Smooth muscle cell of trachea (primary cell): ENCODE measurements at places on chromosomes 6 and 20. TPM values are rescaled to one million over a fixed set of nuclear protein-coding genes. Genes with fewer than 3 reads are reported as not detected.

Gene LIN28B
- total RNA-seq, result not detected in 2 replicates

Gene BCLAF1
- total RNA-seq, result 60.7 and 137 TPM in 2 replicates

Gene DOK5
- 27.5 and 38.7 TPM in 2 replicates for total RNA-seq

Gene RSPH4A
- total RNA-seq, result 0.15 and 0.17 TPM in 2 replicates

Gene PRRT1
- total RNA-seq, result 0.33 and 0.44 TPM in 2 replicates

Gene GPX5
- total RNA-seq, result not detected in 2 replicates

Gene POU5F1
- 0.33 TPM in 1 of 2 replicates, not detected in the other for total RNA-seq

Gene TNFRSF21
- 10.5 and 28.3 TPM in 2 replicates for total RNA-seq

Gene FOXF2
- 55.7 and 70.8 TPM in 2 replicates for total RNA-seq

Gene SLC17A4
- not detected in 2 replicates for total RNA-seq

Gene ZFP64
- total RNA-seq, result 25.3 and 37.5 TPM in 2 replicates

Gene ADGB
- total RNA-seq, result not detected in 2 replicates

Gene GNRH2
- 0.15 and 0.50 TPM in 2 replicates for total RNA-seq

Gene SLC35D3
- not detected in 2 replicates for total RNA-seq

Gene LAMA4
- 577 and 652 TPM in 2 replicates for total RNA-seq

Gene MYH7B
- 0.15 and 0.33 TPM in 2 replicates for total RNA-seq

Gene CD2AP
- total RNA-seq, result 12.6 and 16.6 TPM in 2 replicates

Gene PNPLA1
- total RNA-seq, result not detected in 2 replicates

Gene ESR1
- total RNA-seq, result 0.83 and 1.0 TPM in 2 replicates

Gene IP6K3
- 0.50 TPM in 1 of 2 replicates, not detected in the other for total RNA-seq

Gene LY6G6F
- total RNA-seq, result not detected in 2 replicates

Gene TCP11
- total RNA-seq, result 0.15 TPM in 1 of 2 replicates, not detected in the other

Gene PDE7B
- 45.7 and 48.1 TPM in 2 replicates for total RNA-seq

Gene EFCAB8
- total RNA-seq, result 0.44 TPM in 1 of 2 replicates, not detected in the other

Gene RAET1E
- 2.2 and 4.8 TPM in 2 replicates for total RNA-seq

Gene COL21A1
- 4.6 and 17.6 TPM in 2 replicates for total RNA-seq

Gene MUCL3
- not detected in 2 replicates for total RNA-seq

Gene IYD
- not detected in 2 replicates for total RNA-seq

Gene SALL4
- total RNA-seq, result 0.15 and 0.17 TPM in 2 replicates

Gene RBBP8NL
- not detected in 2 replicates for total RNA-seq

Gene NMBR
- not detected in 2 replicates for total RNA-seq

Gene OOEP
- total RNA-seq, result 0.29 TPM in 1 of 2 replicates, not detected in the other
